Right lobe of liver (tissue), 6 donors: ENCODE measurements at places on chromosomes 1 and 21.

DNA sequence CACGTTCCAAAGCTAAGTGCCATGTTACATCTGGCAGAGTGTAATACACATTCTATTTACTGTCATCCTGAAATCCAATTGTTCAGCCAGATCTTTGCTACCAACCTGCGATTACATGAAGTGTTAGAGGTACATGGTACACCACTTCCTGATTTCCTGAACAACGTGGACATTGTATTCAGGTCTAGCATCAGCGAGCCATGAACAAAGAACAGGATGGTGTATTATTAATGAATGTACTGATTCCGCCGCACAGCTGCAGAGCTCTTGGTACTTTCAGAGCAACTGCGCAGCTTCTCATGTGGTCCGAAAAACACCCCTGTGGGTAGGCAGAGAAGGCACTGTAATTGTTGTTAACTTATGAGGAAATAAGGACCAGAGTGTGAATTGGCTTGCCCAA, 511.4 kb downstream of the AJAP1 start:
- no peak for DNase-seq

GRCh38 chr1:206030714-206031113, 7.0 kb upstream of the CTSE start:
- DNase-seq = peak; percentile 82

GRCh38 chr1:227766015-227766634, 30.9 kb downstream of the SNAP47 start:
- no peak for DNase-seq

DNA sequence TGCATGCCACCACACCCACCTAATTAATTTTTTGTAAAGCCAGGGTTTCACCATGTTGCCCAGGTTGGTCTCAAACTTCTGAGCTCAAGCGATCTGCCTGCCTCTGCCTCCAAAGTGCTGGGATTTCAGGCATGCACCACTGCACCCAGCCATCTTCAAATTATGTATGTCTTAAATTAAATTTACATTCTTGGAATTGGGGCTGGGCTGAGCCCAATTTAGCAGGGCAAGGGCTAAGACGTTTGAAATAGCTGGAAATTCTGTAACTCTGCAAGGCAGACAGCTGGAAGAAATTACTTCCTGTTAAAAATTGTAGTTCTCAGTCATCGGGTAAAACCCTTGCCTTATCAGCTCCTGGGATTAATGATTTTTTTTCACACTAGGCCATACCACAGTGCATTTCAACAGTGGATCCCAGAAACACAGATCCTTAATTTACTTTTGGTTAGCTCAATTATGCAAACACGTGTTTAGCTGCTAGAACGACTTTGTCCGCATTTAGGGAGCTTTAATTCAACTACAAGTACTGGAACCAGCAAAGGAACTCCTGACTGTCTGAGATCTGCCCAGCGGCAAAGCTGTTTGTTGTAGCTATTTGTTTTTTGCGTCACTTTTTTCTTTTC, 83.3 kb downstream of the OLFML3 start:
- DNase-seq = no peak

DNA sequence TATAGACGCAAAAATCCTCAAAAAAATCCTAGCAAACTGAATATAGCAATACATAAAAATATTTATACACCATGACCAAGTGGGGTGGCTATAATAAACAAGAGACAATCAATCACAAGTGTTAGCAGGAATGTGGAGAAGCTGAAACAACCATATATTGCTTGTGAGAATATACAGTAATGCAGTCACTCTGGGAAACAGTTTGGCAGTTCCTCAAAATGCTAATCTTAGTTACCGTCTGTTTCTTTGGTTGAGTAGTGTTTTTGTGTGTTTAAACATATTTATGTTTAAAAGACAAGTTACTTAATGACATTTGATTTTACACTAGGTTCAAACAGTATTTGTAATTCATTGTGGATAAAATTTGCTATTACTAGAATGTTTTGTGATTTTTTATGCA, 792.0 kb downstream of the LTN1 start:
- DNase-seq = no peak

DNA sequence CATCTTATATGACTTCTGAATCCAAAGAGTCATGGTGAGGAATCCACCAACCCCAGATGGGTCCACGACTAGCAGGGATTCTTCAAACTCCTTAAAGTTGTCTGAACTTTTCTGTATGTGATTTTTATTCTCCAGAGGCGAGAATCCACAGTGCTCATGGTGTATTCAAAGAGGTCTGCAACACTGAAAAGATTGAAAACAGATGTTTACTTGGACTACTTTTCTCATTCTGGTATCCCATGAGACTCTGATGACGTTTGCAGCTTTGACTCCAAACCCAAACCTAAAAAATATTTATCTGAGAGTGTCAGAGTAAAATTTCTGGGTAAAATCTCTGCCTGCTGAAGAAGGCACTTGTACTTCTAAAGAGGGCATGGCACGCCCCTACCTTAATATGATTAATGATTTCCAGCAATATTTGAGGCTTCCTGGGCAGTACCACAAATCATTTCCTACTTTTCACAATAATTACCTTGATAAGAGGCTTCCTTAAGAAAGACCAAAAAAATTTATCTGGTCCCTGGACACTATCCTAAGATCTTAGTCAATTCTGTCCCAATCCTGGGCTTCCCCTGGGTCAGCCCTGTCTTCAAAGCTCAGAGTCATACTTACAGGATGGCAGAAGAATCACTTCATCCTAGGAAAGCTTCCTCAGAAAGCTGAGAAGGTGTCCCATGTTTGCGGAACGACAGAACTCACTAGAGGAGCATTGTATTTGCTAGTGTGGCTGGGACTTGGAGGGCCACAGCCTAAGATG, 76.5 kb upstream of the MAP10 start:
- DNase-seq = no peak

GRCh38 chr1:155226910-155227260, 18.4 kb downstream of the MTX1 start:
- DNase-seq = no peak

GRCh38 chr1:39892601-39893595, 8.8 kb downstream of the MYCL start:
- no peak for DNase-seq
